Stimulated activated CD4-positive, alpha-beta T cell treated with anti-CD3 and anti-CD28 coated beads, Interleukin-1b, Interleukin-23, amount 100 ng/mL, for 1 hour (primary cell): ENCODE measurements at places on chromosomes 2 and 18.

DNA sequence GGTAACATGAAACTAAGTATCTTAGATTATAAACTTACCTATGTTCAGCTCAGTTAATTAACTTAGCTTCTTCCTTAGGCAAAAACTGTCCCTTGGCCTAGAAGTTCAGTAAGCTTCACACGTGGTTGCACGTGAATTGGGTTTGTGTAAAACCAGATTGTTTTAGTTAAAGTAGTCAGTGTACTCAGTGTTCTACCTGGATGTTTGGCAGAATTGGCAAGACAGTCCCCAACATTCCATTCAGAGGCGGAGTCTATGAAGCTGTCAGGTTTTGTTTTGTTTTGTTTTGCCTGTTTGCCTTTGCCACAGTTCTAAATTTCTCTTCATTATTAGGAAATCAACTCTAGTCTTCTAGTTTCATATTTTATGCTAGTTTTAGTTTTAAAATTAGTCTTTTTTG is 105.3 kb upstream of the ZEB2 start:
- DNase-seq, result no peak

- DNase-seq, result no peak
Measured at GRCh38 chr2:234849678-234850077, 102.1 kb upstream of the SH3BP4 start.

GRCh38 chr2:163637871-163638270 is 97.9 kb downstream of the FIGN start:
- no peak for DNase-seq

DNA sequence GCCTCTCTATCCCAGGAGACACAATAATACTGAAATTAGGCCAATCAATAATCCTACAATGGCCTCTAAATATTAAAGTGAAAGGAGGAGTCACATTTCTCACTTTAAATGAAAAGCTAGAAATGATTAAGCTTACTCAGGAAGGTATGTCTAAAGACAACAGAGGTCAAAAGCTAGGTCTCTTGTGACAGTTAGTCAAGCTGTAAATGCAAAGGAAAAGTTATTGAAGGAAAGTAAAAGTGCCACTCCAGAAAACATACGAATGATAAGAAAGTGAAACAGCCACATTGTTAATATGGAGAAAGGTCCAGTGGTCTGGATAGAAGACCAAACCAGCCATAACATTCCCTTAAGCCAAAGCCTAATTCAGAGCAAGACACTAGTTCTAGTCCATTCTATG is 9.5 kb downstream of the SESTD1 start:
- no peak for DNase-seq

DNA sequence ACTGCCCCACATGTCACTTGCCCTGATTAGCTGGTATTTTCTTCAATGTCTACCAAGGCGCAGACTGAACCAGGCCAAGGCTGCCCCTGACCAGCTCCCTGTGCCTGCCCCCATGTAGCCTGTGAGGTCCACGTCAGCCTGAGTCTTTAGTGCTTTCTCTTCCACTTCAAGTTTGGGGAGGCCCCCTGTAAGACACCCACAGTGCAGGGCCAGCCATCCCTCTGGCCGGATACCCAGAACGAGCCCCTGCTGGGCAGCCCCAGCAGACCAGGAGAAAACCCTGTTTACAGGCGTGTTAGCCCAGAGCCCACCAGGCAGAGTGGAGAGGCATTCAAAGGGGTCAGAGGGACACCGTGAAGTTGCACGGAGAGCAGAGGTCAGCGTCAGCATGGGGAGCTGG is 92.4 kb downstream of the TFCP2L1 start:
- no peak for DNase-seq

- DNase-seq, result no peak
Measured at GRCh38 chr2:70827388-70827787, 7.0 kb upstream of the CLEC4F start.

GRCh38 chr2:128369602-128370467 is 51.2 kb upstream of the HS6ST1 start:
- DNase-seq, result no peak

DNA sequence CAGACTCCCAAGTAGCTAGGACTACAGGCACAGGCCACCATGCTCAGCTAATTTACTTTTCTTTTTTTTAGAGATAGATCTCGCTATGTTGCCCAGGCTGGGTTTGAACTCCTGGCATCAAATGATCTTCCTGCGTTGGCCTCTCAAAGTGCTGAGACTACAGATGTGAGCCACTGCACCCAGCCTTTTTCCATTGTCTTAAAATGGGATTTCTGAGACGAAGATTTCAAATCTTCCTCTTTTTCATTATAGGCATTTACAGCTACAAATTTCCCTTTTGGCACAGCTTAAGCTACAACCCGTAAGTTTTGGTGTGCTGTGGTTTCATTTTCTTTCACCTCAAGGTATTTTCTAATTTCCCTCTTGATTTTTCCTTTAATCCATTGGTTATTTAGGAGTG is 8.6 kb downstream of the GNLY start:
- DNase-seq, result no peak

- no peak for DNase-seq
Measured at GRCh38 chr2:234708717-234709116, 211.8 kb upstream of the ARL4C start.

DNA sequence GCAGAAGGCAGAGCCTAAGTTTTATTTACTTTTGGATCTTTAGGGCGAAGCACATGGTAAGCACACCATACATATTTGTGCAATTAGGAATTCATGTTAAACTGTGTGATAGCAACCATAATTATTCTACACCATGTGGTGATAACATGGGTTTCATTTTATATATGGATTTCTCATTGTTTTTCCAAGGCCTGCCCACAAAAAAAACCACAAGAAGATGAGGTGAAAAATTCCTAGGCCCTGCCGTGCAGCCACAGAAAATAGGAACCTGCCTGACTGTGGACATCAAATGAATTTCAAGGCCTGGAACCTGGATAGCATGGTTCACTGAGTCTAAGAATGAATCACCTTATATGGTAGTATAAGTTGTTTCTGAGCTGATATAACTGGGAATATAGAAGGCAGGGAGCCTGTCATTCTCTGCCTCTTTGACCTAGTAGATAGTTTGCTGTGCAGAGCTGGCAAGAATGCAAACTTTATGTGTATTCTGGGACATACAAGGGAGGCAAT is 22.4 kb upstream of the SSB start:
- DNase-seq, result no peak

DNA sequence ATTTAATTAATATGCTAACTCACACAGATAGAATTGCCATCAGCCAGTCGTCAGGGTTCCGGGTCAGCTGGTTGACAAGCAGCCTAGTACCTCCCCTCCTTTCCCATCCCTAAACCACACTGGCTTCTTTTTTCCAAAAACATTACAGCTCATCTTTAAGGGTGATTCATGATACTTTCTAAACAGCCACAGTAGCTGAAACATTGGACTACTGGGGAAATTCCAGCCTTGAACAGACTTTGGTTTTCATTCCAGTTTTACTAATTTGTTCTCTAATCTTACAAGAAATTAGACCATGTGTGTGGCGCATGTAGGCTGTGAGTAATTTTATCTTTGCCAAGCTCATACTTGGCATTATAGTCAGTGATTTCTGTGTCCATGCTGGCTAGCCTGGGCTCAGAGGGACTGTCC is 110.8 kb downstream of the FMNL2 start:
- DNase-seq, result no peak

DNA sequence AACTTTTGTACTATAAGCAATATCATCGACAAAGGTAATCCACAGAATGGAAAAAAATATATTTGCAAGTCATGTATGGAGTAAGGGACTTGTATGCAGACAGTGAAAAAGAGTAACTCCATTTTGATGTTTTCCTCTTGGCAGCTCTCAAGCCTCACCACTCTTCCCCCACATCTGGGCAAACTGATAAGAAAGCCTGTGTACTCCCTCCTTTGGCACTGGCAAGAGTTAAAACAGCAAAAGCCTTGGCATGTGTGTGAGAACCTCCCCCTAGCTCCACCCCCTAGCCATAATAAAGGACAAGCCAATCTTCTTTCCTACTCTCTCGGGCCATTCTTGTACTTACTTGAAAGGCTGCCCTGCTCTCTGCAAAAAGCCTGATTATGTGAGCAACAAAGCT is 335.2 kb downstream of the LRATD1 start:
- no peak for DNase-seq

DNA sequence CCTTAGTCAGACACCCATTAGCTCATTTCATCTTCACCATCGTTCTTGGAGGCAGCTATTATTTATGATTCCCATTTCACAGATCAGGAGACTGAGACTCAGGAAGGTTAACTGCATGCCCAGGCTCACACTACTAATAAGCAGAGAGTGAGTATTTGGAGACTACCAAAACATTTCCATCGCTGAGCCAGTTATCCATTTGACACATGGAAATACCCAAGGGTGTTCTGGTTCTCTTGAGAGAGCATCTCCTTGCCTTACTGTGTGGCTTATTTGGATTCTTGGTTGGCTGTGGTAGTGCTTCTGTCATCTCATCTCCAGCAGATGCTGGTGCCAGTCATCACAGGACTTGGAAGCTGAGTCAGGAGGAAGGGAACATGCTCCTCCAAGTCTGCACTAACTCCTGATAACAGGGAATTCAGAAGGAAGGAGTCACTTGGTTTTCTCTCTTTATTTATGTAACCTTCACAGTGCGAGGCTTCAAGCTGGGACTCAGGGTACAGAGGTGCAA is 55.2 kb downstream of the RASGRP3 start:
- no peak for DNase-seq

DNA sequence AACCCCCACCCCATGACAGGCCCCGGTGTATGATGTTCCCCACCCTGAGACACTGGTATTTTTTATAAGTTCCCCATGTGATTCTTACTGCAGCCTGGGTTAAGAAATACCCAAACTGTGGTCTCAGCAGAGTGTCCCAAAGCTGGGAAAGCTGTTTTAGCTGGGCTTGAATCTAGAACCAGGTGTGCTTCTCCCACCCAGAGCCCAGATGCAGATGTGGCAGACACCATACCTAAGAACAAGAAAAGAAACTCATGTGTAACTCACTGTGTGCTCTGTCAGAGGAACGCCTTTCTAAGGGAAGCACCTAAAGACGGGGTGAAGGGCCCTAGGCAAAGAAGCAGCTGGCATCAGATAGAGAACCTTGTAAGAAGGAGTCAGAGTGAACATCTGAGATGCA is 23.9 kb downstream of the DOK1 start:
- DNase-seq, result no peak

DNA sequence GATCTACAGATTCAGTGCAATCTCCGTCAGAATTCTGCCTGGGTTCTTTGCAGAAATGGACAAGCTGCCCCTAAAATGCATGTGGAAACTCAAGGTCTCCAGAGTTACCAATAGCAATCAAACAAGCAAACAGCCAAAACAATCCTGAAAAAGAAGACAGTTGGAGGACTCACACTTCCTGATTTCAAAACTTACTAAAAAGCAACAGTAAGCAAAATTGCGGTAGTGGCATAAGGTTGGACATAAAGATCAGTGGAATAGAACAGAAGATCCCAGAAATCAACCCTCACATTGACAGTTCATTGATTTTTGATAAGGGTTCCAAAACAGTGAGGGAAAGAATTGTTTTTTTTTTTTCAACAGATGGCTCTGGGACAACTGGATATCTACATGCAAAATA is 59.7 kb downstream of the NPPC start:
- DNase-seq, result no peak

DNA sequence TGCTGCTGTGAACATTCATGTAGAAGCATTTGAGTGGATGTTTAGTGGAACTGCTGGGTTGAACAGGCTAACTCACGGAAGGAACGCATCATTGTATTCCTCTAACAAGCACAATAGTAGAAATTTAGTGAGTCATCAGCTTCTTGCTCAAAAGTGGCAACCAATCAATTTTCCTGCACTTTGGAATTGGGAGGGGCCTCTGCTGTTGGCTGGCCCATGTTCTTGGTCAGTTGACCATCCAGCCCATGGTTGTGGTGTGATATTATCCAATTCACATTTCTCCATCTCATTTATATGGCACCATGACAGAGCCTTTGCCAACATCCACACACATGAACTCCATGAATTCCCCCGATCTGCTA is 95.0 kb downstream of the TNFRSF11A start:
- DNase-seq, result no peak

DNA sequence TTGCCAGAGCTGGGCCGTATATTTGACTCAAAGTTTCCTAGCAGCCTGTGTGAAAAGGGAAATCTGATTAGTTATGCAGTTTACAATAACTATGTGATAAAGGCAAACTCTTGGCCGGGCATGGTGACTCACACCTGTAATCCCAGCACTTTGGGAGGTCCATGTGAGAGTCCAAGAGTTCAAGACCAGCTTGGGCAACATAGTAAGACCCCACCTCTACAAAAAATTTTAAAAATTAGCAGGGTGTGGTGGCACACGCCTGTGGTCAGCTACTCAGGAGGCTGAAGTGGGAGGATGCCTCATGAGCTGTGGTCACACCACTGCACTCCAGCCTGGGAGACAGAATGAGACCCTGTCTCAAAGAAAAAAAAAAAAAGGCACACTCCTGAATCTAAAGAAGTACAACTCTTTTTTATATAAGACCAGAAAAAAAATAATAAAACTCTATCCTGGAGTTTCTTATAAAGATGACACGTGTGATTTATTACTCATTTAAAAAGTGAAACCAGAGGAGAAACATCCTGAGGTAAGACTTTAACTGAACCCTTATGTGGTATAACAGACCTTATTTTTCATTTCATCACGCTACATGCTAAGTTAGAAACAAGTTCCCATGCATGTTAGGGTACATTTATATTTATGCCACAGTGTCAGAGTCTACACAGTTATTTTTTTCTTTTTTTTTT is 32.6 kb upstream of the KCMF1 start:
- no peak for DNase-seq

DNA sequence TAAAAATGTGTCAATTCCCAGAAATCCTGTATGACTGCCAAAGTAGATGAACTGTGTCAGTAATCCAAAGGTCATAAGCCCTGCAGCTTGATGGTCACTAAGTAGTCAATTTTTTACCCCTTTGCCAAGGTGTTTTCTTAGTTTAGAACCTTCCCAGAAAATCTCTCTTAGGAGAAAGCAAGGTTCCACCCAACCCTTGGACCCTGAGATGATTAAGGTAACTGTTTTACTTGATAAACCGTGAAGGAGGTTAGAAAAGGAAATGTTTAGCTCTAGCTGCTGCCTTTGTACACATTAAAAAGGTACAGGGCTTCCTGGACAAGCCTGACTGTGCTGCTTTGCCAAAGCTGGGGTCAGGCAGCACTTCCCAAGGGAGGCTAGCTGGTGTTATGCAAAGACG is 24.4 kb upstream of the LRP2 start:
- no peak for DNase-seq

GRCh38 chr2:147460155-147460554 is 384.7 kb upstream of the ACVR2A start:
- no peak for DNase-seq

DNA sequence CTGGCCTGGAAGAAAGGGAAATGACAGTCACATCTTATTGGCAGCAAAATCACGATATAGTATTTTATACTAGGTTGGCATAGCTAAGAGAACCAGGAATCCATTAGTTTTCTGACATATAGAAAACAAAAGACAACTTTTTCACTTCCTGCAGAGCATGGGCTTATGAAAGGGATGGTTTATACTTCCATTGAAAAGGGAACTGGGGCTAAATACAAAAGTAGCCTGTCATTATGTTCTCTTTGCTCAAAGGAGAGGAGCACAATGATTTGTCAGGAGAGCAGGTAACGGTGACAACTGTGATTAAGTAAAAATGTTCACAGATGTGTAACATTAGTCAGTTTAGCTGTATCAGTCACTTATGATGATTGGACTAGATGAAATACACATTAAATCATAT is 46.4 kb downstream of the SLC25A12 start:
- no peak for DNase-seq
